Skeletal muscle tissue (tissue), 5 donors: ENCODE measurements at places on chromosomes 11 and 22. TPM values are rescaled to one million over a fixed set of nuclear protein-coding genes. Genes with fewer than 3 reads are reported as not detected.

SNU13 gene
- 57.4 TPM for total RNA-seq

BTG4 gene
- not detected for total RNA-seq

CRYBB2 gene
- total RNA-seq = not detected

NFAM1 gene
- total RNA-seq = 0.52 TPM

LAYN gene
- total RNA-seq = 11.0 TPM

PUS3 gene
- 8.4 TPM for total RNA-seq

RAPSN gene
- 44.9 TPM for total RNA-seq

UBE2L3 gene
- 21.9 TPM for total RNA-seq
